ENCODE measurements at places on chromosomes 13 and 19. TPM values are rescaled to one million over a fixed set of nuclear protein-coding genes. Genes with fewer than 3 reads are reported as not detected.

Gene LILRB3
- not detected for total RNA-seq

Gene CYP4F2
- not detected for total RNA-seq

Gene GPR12
- total RNA-seq = not detected

Gene TNNT1
- 0.36 TPM for total RNA-seq

Gene FEM1A
- total RNA-seq = 22.9 TPM

Gene CYP4F8
- not detected for total RNA-seq

All from activated CD4-positive, alpha-beta T cell treated with anti-CD3 and anti-CD28 coated beads, Interleukin-2, amount 10 ng/mL, durations not matched to agents 24 days and 14 days (primary cell).